Activated CD4-positive, alpha-beta memory T cell treated with anti-CD3 and anti-CD28 coated beads for 36 hours (primary cell): ENCODE measurements at places on chromosomes 12 and 14.

DNA sequence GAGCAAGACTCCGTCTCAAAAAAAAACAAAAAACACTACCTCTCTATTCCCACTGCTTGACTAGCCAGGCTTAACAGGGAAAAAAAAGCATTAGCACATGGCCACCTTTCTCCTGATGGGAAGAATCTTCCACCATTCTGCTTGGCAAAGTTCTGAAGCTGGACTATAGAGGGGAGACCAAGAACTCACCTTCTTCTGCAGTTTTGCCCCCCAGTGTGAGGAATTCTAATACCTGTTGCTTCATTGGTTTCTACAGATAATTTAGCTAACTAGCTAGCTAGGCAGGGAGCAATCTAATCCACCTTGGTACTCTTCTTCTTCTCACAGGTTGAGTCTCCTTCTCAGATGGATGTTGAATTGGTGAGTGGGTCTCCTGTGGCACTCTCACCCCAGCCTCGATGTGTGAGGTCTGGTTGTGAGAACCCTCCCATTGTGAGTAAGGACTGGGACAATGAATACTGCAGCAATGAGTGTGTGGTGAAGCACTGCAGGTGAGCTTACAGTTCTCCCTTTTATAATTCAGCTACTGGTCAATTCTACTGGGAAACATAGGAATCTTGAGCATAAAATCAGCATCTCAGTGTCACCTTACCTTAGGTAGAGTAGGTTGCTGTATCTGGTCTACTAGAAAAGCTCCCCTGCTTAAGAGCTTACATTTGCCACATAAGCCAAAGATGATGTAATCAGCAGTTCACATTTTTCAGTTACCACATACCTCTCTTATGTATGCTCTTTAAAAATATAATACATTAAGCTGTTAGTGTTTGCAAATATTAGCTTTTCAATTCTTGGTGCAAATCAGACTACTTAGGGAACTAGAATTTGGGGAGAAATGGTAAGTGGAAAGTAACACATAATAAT lies 16.0 kb downstream of the METTL3 start:
- DNase-seq: no peak

- no peak for DNase-seq
Observed at GRCh38 chr14:95300697-95301526, 18.8 kb downstream of the CLMN start.

GRCh38 chr12:48979602-48980388 lies 1.7 kb downstream of the WNT1 start:
- peak; percentile 45 for DNase-seq

- peak; percentile 47 for DNase-seq
Observed at GRCh38 chr14:68977180-68977717, 1.9 kb downstream of the ACTN1 start.

- no peak for DNase-seq
Observed at GRCh38 chr14:101473795-101474562, 87.3 kb upstream of the DIO3 start.

DNA sequence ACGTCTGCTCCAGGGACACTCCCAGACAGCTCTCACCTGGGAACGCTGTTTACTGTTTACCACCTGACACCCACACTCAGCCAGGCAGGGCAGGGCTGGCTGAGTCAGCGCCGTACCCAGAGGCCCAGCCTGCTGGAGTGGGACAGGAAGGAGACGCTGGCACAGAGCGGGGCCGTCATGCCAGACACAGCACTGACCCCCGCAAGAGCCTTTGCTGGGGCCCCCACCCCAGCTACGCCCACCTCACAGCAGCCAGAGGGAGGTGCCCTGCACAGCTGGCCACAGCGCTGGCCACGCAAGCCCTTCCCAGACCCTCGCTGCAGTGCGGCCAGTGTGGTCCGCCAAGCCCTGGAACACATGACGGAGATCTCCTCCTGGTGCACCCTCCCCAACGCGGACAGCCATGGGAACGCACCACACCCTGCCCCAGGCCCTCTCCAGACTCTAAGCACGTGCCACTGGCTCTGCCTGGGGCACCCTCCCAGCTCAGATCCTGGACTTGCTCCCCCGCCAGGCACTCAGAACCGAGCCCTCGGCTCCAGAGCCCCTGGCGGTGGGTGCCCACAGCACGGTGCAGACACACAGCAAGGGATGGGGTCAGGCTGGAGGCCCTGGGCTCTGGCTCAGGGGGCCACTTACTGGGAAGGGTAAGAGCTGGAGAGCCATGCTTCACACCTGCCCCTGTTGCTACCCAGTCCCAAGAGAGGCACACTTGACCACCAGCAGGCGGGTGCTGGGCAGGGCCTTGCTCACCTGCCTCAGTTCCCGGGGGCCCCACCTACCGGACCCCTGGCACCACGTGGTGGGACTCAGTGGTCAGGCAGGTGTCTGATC lies 5.7 kb downstream of the AHNAK2 start:
- no peak for DNase-seq

DNA sequence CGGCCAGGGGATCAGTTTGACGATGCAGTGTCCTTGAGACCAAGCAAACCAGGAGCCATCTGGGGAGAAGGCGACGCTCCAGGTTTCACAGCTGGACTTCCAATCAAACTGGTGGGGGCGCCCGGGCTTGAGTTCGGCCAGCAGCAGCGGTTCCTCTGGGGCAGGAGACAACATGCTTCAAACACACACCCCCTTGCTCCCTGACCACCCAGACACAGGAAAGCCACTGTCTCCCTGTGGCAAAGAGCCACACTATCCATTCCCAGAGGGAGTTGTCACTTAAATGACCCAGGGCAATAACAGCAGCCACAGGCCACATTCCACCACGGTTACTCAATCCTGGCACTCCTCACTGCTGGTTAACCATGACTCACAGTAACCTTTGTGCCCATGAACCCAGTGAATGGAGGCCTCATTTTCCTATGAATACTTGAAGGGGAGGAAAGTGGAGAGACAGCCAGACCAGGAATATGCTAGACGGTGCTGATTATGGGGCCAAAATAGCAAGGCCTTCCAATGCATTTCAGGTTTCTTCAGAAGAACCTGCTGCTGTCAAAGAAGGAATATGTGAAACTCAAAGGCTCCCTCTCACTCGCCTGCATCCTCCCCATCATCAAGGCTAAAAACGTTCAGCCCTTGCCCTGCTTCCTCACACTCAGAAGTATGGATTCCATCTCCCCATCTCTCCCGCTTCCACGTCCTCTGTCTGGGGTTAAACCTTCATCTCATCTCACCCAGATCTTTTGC lies 8.5 kb downstream of the WSB2 start:
- peak; percentile 79 for DNase-seq

DNA sequence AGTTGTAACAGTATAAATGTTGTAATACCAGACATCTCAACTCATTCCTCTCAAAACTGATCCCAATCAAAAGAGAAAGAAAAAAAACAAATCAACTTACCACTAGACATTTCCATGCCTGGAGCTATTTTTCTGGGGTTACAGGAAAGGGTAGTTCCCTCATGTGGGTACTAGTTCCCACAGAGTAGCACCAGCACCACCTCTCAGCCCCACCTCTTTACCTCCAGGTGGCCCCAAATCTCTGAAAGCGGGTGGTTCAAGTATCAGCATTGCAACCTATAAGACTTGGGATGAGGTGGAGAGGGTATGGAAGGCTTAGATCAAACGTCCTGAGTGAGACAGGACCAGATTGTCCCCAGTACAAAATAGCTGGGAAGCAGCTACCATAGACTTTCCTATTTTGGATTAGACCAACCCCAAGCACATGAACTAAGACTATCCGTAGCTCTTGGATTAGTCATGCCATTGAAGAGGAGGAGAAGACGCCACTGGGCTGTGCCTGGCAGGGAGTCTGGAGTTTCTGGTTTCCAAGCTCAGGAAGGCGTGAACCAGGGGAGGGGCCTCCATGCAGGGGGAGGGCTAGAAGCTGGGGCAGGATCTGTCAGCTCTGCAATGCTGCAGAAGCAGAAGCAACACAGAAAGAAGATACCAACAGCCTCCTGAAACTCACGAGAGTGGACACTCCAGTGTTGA lies at the start of gene SLC39A2:
SLC39A2 (plus strand) TSS at position 620 of the 693 bp plus-strand sequence. CDS start 154 bp downstream, outside the sequence.
- DNase-seq: no peak

DNA sequence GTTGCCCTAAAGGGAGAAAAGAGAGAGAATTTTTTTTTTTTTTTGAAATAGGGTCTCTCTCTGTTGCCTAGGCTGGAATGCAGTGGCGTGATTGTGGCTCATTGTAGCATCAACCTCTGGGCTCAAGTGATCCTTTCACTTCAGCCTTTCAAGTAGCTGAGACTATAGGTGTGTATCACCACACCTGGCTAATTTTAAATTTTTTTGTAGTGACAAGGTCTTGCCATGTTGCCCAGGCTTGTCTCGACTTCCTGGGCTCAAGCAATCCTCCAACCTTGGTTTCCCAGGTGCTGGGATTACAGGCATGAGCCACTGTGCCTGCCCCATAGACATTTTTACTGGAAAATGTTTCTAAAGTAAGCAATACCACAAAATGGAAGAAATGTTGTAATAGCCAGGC lies 36.8 kb downstream of the YARS2 start:
- no peak for DNase-seq

DNA sequence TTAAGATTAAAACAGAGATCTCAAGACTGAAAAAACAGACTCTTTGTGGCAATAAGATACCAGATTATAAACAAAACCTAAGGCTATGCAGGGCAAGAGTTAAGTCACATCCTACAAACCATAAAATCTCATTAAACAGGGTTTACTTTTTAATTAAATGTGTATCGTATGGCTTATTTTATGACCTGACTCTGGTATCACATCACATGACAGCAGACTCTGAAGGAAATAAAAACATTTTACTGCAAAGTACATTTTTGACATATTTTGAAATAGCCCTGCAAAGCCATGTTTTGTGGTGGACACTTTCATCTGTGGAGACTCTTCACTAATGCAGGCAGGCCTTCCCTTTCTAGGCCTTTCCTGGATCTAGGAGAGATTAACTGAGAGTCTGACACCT lies 327.6 kb upstream of the CLEC14A start:
- DNase-seq: no peak

- DNase-seq: no peak
Observed at GRCh38 chr12:70983692-70984091, 63.2 kb upstream of the PTPRR start.

GRCh38 chr14:96688629-96689028 lies 108.6 kb upstream of the VRK1 start:
- no peak for DNase-seq

GRCh38 chr12:15679151-15679550 lies 110.0 kb downstream of the EPS8 start:
- DNase-seq: no peak

GRCh38 chr14:54781961-54782750 lies 120.5 kb downstream of the GCH1 start:
- DNase-seq: no peak

GRCh38 chr12:53532021-53532420 lies 24.7 kb upstream of the NPFF start:
- DNase-seq: no peak

DNA sequence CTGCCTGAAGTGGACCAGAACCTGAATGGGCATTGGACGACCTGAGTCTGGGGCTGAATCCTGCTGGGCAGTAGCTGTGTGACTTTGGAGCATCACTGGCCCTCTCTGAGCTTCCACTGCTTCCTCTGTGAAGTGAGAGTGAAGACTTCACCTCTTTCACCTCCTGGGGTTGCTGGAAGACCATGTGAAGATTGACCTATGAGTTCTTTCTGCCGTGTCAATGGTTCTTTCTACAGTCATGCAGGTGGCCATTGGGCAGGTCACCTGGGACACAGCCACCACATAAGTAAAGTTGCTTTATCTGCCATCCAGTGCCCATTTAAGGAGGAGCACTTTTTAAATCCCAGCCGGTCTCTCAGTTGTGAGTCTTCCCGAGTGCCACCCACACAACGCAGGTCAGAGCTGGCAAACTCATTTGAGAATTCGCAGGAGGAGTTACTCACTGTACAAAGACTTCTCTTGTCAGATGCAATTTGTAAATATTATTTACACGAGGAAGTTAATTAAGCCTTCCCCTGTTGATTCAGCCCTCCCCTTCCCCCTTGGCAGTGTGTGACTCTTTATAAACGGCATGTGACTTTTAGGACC lies 74.8 kb upstream of the TCL1B start:
- DNase-seq: no peak

- DNase-seq: no peak
Observed at GRCh38 chr12:44240186-44240585, 404.3 kb downstream of the TMEM117 start.

- no peak for DNase-seq
Observed at GRCh38 chr12:102642199-102642598, 161.8 kb upstream of the IGF1 start.

GRCh38 chr12:62215506-62215905 lies 44.7 kb upstream of the USP15 start:
- no peak for DNase-seq

DNA sequence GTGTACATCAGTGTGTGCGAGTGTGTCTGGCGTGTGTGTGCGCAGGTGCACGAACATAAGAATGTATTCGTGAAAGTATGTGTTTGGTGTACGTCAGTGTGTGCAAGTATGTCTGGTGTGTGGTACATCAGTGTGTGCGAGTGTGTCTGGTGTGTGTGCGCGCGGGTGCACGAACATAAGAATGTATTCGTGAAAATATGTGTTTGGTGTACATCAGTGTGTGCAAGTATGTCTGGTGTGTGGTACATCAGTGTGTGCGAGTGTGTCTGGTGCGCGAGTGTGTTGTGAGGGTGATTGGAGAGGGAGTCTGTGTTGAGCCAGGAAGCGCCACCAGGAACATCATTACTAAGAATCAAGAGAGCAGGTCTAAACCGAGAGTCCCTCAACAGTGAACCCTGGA lies 143.8 kb downstream of the BCL11B start:
- DNase-seq: no peak

DNA sequence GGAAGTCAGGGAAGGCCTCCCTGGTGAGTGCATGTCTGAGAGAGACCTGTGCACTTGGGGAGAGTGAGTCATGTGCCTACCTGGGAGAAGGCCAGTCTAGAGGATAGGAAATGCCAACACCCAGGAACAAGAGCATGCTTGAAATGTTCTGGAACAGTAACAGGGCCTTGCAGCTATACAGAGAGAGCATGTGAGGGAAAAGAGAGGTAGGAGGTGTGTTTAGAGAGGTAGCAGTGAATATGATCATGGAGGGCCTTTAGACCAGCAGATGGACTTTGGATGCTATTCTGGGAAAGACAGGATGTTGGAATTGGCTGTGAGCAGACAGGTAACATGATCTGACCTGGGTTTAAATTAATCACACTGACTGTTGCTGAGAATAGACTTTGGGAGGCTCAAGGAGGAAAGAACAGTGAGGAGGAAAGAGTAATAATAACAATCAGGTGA lies 1143.6 kb downstream of the FLRT2 start:
- DNase-seq: no peak

DNA sequence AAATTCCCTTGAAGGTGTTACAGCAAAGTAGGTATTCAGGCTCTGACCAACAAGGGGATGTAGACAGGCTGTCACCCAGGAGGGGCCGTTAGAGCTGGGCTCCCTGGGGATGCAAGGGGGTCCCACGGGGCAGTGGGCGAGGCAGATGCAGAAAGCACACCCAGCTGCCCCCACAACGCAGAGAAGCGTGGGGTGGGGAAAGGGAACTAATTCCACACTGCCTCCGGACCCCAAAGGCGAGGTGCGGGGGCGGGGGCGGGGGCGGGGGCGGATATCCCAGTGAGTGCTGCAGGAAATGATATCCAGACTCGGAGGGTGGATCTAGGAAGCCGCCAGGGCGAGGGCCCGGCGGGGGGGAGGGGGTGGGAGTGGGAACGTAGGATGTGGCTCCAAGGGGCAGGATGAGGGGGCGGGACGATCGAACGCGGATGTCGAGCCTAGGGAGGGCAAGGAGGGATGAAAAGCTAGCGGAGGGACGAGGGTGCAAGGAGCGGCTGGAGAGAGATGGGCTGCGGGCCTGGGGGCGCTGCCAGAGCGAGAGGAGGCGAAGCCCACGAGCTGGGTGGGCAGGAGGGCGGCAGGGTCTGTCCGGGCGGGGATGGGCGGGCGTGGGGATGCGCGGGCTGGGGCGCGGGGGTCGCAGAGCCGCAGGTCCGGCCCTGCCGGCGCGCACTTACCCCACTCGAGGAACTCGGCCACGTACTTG lies 874 bp downstream of the CDC42BPB start:
- peak; percentile 25 for DNase-seq

GRCh38 chr12:110371408-110372055 lies 32.0 kb downstream of the ANAPC7 start:
- DNase-seq: no peak
